ENCODE measurements at places on chromosomes 6 and 20. TPM values are rescaled to one million over a fixed set of nuclear protein-coding genes. Genes with fewer than 3 reads are reported as not detected.
A peak's percentile ranks its signal among the peaks of the same experiment; 100 is the strongest.

DNA sequence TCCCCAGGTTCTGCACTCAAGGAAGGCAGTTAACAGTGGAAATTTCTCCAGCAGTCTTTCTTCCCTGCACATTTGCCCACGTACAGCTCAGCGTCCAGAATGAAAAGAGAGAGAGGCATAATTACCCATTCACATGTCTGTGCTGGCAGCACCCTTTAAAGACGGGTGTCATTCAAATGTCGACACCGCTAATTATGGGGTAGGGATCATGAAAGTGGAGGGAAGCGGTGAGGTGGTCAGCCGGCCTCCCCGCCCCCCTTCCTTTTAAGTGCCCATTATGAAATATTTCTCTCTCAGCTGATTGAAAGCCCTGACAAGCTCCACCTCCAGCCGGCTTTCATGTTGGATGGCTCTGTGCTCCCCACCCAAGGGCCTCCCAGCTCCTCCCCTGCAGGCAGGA lies 246.1 kb downstream of the BMP7 start:
- no peak overlapping the region for H3K27ac ChIP-seq
- H3K4me3 ChIP-seq: no peak overlapping the region
- H3K27me3 ChIP-seq: no peaks in the 10 kb centered on the region
- no peak for DNase-seq
- no peaks in the 10 kb centered on the region for H3K4me1 ChIP-seq

Gene SRF
- polyA plus RNA-seq: 7.5 TPM

DNA sequence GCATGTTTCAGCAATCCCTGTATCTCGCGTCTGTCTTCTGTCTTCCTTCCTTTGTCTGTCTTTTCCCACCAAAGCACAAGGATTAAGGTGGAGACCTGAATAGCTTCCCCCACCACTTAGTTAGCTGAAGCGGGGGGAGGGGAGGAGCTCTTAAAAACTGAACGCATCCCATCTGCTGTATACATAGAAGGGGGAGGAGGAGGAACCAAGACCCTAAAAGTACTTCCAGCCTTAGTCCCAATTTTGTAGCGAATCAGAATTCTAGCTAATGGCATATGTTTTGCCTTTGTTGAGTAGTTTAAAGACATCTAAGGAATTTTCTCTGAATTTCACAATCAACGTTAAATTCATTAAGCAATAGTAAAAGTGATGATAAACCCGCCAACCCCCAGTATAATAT lies 47.9 kb downstream of the GNAS start:
- no peak for DNase-seq
- H3K4me3 ChIP-seq: no peak overlapping the region
- no peaks in the 10 kb centered on the region for H3K27me3 ChIP-seq

- H3K27ac ChIP-seq: no peak overlapping the region
- no peaks in the 10 kb centered on the region for H3K36me3 ChIP-seq
- DNase-seq: no peak
- H3K4me1 ChIP-seq: peaks cover 27% of the 10 kb centered on the region
- no peak overlapping the region for H3K4me3 ChIP-seq
- H3K27me3 ChIP-seq: no peaks in the 10 kb centered on the region
Measured at GRCh38 chr20:48926267-48926666, 4.8 kb downstream of the ARFGEF2 start.

- DNase-seq: no peak
- H3K27me3 ChIP-seq: no peaks in the 10 kb centered on the region
- H3K27ac ChIP-seq: no peak overlapping the region
- no peak overlapping the region for H3K4me3 ChIP-seq
- no peaks in the 10 kb centered on the region for H3K4me1 ChIP-seq
- no peaks in the 10 kb centered on the region for H3K36me3 ChIP-seq
Measured at GRCh38 chr20:61353261-61354000, 101.4 kb downstream of the CDH4 start.

Gene THEMIS
- polyA plus RNA-seq: 112 TPM

DNA sequence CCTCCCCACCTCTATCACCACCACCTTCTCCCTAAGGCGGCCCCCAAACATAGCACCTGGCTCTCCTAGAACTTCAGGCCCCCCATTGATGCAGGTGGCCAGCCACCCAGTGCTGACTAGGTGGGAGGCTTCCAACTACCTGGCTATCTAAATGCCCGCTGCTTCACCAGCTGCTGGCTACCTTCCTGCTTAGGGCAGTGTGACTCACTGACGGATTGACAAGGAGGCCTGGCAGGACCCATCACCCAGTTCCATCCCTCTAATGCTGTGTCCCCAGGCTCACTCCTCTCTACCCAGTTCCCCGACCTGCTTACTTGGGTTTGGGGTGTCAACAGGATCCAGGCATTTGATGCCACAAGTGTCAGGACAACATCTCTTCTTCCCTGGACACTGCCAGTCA lies 1.1 kb downstream of the SLPI start:
- H3K27me3 ChIP-seq: peaks cover 13% of the 10 kb centered on the region
- H3K4me1 ChIP-seq: no peaks in the 10 kb centered on the region
- H3K4me3 ChIP-seq: no peak overlapping the region
- no peak overlapping the region for H3K27ac ChIP-seq

DNA sequence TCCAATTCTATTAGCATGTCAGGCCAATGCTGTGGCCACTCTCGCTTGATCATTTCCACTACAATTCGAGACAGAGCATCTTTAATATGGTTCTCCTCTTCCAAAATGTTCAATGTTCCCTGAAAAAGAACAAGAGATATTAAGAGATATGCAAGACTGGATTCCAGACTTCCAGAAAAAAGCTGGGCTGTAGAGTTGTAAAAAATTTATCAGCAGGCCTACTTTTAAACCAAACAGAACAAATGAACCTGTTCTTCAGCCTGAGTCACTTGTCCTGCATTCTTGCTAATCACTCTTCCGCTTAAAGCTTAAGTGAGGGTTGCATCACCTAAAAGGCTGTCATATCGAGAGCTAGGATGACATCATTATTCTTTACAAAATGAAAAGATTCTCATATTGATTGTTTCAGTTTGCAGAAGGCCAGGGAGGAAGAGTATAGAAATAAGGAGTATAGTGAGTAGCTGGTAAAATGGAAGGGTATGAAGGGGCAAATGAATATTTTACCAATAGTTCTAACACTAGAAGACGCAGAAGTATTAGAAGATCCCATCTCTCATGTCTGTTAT lies 4.9 kb downstream of the XPO5 start:
- no peaks in the 10 kb centered on the region for H3K27me3 ChIP-seq
- peaks cover 25% of the 10 kb centered on the region for H3K36me3 ChIP-seq
- H3K27ac ChIP-seq: no peak overlapping the region
- DNase-seq: no peak
- peaks cover 8% of the 10 kb centered on the region for H3K4me1 ChIP-seq

DNA sequence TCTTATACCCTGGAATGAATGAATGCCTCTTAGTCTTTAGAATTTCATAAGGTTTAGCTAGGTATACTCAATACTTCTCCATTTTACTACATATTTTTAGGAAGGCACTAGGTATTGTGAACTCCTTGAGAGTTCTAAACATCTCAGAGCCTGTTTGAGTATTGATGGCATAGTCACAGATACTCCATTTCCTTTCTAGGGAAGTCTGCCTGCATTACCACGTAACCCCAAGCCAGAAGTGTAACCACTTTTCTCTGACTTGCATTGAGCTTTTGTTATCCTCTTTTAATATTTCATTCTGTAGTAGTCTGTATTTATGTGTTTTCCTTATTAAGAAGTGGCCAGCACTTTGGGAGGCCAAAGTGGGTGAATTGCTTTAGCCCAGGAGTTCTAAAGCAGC lies 12.2 kb downstream of the TOP1 start:
- no peak overlapping the region for H3K4me3 ChIP-seq
- H3K27me3 ChIP-seq: no peaks in the 10 kb centered on the region
- H3K27ac ChIP-seq: no peak overlapping the region
- H3K36me3 ChIP-seq: no peaks in the 10 kb centered on the region

GRCh38 chr6:51511081-51511480 lies 576.3 kb downstream of the PKHD1 start:
- no peaks in the 10 kb centered on the region for H3K27me3 ChIP-seq
- H3K36me3 ChIP-seq: no peaks in the 10 kb centered on the region
- H3K27ac ChIP-seq: no peak overlapping the region
- no peaks in the 10 kb centered on the region for H3K4me1 ChIP-seq

DNA sequence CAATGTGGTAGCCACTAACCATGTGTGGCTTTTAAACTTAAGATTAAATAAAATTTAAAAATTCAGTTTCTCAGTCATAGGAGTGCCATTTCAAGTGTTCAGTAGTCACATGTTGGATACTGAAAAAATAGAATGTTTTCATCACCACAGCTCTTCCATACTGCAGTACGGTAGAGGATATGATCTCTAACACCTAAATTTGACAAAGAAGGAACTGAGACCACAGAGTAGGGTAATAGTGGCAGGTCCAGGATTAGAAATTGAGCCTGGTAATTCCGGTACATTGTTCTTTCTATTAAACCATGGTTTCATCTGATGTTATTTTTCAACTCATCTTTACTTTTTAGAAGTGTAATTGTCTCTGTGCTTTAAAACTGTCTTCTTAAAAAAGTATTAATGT lies 104.0 kb downstream of the CD2AP start:
- H3K4me3 ChIP-seq: no peak overlapping the region
- H3K4me1 ChIP-seq: no peaks in the 10 kb centered on the region
- peaks cover 8% of the 10 kb centered on the region for H3K36me3 ChIP-seq
- no peak overlapping the region for H3K27ac ChIP-seq
- no peak for DNase-seq

GRCh38 chr6:36867471-36868224 lies 7.0 kb downstream of the PPIL1 start:
- DNase-seq: no peak
- no peak overlapping the region for H3K27ac ChIP-seq
- H3K4me1 ChIP-seq: peaks cover 17% of the 10 kb centered on the region
- H3K36me3 ChIP-seq: peaks cover 4% of the 10 kb centered on the region

DNA sequence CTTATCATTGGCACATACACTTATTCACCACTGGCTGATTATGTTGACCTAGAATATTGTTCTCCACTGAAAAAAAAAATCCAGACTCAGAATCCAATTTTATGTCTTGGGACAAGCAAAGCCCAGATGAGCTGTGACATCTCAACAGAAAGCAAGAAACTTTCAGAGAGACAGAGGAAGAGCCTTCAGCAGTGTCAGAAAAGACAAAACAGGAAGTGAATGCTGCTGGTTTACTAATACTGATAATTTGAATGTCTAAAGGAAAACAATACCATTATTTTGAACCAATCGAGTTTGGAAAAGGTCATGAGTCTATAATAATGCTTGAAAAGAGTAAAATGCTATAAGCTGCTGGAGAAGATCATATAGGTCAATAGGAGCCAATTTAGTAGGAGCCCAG lies 179.8 kb upstream of the RIMS1 start:
- H3K27me3 ChIP-seq: no peaks in the 10 kb centered on the region
- DNase-seq: no peak
- H3K36me3 ChIP-seq: no peaks in the 10 kb centered on the region
- no peaks in the 10 kb centered on the region for H3K4me1 ChIP-seq
- H3K27ac ChIP-seq: no peak overlapping the region
- no peak overlapping the region for H3K4me3 ChIP-seq

DNA sequence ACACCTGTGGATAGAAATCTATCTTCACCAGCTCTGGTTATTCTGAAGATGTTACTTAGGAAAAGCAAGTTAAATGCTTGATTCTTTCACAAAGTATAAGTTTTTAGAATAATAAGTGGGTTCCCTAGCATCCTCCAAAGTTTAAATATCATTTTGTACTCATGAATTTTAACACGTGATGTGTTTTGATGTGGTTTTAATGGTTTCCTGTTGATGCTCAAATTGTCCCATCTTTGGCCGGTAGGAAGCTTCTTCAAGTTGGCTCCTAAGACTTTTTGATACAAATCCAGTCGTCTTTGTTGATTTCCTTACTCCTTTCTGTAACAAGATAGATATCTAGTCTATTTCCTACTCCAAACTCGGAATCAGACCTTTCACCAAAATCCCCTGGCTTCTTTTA lies 94.5 kb upstream of the STXBP5 start:
- no peaks in the 10 kb centered on the region for H3K36me3 ChIP-seq
- H3K4me1 ChIP-seq: peaks cover 34% of the 10 kb centered on the region
- H3K4me3 ChIP-seq: no peak overlapping the region

Gene TNXB
- polyA plus RNA-seq: 0.31 TPM

- DNase-seq: no peak
- no peaks in the 10 kb centered on the region for H3K27me3 ChIP-seq
- no peak overlapping the region for H3K4me3 ChIP-seq
Measured at GRCh38 chr6:111427341-111428116, 55.5 kb downstream of the REV3L start.

DNA sequence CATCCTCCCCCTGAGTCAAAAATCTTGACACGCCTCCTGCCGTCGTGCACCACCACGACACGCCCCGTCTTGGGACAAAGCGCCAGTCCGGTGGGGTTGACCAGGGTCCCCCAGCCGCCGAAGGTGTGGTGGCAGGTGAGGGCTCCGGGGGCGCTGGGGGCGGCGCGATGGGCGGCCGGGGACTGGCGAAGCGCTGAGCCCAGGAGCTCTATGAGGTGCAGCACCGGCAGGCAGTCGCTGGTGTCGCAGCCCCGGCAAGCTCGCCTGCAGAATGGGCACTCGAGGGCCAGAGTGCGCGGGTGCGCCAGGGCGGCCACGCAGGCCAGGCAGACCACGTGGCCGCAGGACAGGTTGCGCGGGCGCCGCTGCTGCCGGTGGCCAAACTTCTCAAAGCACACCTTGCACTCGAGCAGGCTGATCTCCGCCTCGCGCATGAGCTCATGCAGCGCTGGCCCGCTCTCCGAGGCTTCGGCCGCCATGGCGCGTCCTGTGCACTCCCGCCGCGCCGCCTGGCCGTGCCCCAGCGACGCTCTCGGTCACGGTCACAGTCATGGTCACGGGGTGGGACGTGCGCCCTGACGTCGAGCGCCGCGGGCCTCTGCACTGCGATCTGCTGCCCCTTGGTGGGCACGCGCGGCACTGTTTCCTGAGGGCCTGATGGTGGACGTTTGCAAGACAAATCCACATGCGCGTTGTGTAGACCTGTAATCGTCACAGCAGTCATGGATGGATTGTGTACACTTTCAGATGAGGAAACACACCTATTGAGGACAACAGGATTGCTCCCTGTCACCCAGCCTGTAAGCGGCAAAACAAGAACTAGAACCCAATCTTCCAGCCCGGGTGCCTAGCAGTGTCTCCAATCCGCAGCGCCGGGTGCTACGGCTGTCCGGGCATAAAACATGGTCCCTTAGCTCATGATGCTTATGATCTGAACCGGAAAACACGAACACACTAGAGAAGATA lies at the start of gene NHLRC1:
Gene NHLRC1, minus strand, starts transcription at position 550 of the 966 bp plus-strand sequence. Its CDS starts 71 bp downstream, at position 479.
- no peaks in the 10 kb centered on the region for H3K36me3 ChIP-seq
- H3K4me3 ChIP-seq: peak within 1 kb of the TSS; percentile 26
- peak; percentile 44 for DNase-seq
- H3K27me3 ChIP-seq: no peaks in the 10 kb centered on the region
- no peak within 1 kb of the TSS for H3K27ac ChIP-seq

Gene CGAS
- 19.9 TPM for polyA plus RNA-seq

DNA sequence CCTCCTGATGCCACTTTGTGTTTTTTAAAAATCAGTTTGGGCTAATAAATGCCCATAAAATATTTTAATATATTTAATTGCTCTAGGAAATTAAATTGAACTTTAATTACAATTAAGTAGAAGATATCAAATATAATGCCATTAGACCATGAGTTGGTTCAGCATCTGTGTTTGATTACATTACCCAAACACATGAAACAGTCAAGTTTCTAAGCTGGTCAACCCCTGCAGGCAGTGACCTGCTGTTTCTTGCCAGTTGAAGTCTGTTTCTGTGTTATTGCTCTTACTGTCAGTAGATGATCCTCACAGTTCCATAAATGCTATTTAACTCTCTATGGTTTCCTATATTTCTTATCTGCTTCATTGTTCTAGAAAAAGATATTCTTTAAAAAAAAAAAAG lies 9.7 kb upstream of the TENT5A start:
- H3K27ac ChIP-seq: no peak overlapping the region
- DNase-seq: no peak
- no peaks in the 10 kb centered on the region for H3K4me1 ChIP-seq
- H3K4me3 ChIP-seq: no peak overlapping the region
